ENCODE measurements at places on chromosomes 2 and 18.

- DNase-seq, result no peak
These were observed 19.4 kb upstream of the NCL start for GRCh38 chr2:231483398-231484329.

DNA sequence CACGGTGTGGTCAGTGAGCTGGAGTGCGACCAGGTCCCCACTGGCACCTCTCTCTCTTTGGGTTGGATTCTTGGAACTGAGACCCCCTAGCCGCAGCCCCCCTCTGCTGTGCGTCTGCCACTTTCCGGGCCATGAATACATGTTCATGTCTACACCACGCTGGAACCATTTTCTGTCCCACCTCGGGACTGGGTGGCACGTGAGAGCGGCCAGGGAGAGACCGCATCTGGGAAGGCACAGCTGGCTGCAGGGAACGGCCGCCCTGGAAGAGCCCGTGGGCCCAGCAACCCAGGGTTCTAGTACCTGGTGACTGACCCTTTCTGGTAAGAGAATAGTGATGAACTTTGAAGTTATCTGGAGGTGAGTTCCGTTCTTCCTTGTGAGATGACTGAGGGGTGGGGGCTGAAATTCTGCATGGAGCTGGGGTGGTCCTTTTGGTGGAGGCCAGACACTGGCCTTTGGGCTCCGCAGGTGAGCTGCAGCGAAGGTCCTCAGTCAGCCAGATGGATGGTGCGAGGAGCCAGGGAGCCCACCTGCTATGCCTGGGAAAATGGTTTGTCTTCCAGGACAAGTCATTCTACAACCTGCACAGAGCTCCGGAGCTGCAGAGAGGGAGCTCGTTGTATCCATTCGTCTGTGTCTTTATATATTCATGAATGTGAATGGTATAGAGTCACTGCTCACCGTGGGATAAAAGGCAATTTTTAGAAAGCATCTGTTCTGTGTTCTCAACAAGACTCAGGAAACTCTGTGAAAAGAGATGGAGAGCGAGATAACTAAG lies 223.5 kb downstream of the NDUFA10 start:
- no peak for DNase-seq

DNA sequence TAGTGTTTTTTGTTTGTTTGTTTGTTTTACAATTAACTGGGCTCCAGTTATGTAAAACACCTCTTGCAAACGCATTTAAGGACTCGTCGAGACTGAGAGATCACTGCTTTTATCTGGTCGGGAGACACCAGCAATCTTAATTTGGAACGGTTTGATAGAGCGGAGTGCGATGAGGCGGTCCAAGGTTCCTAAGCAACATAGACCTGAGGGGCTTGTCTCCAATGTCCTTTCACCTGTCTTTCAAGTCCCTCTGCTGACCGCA lies 729 bp upstream of the SELENOI start:
- no peak for DNase-seq

DNA sequence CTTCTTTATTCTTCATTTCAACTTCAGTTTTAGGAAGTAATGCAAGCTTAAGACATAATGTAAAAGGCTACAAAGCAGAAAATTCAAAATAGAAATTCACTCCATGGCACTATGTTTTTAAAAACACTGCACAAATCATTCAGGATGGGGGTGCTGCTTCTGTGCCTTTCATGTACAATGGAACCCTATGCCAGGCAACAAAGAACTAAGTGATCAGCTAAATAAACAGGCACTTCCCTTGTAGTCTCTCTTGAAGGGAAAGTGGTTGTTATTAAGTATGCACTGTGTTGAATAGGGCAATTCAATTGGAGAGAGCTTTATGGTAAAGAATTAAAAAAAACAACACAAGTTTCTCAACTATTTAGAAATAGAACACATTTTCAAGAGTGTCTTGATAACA lies 10.9 kb upstream of the ERBB4 start:
- DNase-seq, result no peak

GRCh38 chr2:83971547-83971946 lies 487.5 kb downstream of the SUCLG1 start:
- DNase-seq, result no peak

DNA sequence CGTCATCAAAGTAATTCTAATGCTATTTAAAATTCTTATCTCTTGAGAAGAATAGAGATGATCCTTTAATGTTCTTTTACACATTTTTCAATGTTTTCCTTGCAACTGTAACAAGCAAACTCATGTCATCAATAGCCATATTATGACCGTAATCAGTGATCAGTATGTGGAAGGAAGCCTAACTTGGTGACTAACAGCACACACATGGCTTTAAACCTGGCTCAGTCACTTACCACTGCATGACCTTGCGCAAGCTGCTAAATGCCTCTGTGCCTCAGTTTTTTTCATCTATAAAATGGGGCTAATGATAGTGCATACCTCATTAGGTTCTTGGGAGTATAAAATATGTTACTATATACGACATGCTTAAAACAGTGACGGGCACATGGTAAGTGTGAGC lies 149.7 kb downstream of the BCL2 start:
- no peak for DNase-seq

DNA sequence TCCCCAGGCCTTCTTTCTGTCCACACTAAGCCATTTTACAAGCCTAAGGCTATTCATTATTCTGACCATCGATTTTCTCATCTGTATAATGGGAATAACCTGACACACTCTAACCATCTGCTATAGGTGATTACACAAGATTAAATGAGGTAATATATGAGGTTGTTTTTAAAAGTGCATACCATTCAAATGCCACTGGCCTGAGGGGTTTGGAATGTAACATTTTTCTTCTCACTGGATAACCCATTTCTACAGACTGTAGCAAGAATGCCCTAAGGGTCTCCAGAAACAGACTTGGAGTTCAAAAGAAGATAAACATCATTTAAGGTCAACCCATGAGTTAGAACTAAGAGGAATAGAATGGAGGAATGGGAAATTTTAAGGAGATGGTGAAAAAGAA lies 111.7 kb upstream of the SETBP1 start:
- DNase-seq, result no peak

- no peak for DNase-seq
These were observed 747.1 kb upstream of the ACVR2A start for GRCh38 chr2:147097747-147098146.

Measured in esophagus squamous epithelium (tissue), 5 donors.